AG08396 (cell line): ENCODE measurements at places on chromosomes 4 and X.

DNA sequence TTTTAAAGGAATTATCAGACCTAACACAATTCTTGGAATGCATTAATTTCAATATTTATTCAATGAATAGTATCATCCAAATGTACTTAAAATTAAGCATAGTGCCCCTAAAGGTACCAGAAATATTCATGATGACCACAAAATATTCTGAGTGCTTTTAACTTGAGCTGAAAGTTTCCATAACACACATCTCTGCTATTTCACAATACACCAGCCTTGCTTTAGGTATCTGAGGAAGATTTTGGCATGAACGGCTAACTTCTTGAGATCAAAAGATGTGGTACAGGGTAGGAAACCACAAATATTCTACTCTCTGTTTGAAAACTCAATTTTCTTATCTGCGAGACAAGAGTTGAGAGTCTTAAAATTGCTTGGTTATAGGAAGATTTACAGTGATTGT is 538.3 kb upstream of the PCDH7 start:
- DNase-seq: no peak

DNA sequence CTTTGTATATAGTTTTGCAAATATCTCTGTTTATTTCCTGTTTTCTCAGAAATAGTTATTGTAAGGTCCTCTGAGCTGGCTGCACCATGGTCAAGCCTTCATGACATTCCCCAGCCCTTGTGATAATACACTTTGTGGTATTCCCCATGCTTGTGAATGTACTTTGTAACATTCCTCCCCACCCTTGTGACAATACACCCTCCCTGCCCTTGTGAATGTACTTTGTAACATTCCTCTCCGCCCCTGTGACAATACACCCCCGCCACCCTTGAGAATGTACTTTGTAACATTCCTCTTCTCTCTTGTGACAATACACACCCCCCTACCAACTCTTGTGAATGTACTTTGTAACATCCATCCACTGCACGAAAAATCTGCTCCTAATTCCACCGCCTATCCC is 530.7 kb downstream of the CENPC start:
- DNase-seq: no peak

GRCh38 chr4:141563723-141564122 is 72.7 kb upstream of the IL15 start:
- no peak for DNase-seq

GRCh38 chrX:76850851-76851250 is 423.3 kb downstream of the MAGEE1 start:
- no peak for DNase-seq

DNA sequence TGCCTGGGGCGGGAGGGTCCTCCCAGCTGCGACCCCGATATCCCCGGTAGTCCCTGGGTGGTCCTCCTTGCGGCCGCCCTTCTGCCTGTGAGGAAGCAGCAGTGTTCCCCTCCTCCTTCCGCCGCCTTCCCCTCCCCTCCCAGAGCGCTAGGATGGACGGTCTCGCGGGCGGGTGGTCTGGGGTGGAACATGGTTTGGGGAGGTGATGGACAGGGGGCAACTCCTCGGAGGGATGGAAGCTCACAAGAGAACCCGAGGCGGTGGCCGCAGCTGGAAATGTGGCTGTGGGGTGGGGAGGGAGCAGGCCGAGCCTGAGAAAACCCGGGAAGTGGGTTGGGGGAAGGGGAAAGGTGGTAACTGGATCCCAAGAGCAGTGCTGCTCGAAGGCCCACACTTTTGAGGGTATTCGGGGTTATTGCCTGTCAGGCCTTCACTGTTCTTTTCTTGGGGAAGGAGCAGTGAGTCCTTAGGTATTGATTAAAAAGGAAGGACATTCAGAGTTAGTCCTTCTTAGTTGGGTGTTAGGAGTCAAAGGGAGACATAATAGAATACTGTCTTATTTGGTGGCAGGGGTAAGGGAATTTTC is 581 bp downstream of the UBE2K start:
- DNase-seq: peak; percentile 36

- peak; percentile 38 for DNase-seq
Observed at GRCh38 chrX:49838374-49838773, 9.3 kb downstream of the PAGE4 start.
